ENCODE measurements at places on chromosomes 6 and 20.

GRCh38 chr6:138692978-138693909, 80.3 kb upstream of the CCDC28A start:
- peak; percentile 76 for DNase-seq

- DNase-seq: peak; percentile 81
These were observed 368.5 kb downstream of the ZFAND3 start for GRCh38 chr6:38187811-38188590.

GRCh38 chr20:51801122-51801822, 1.0 kb downstream of the SALL4 start:
- DNase-seq: peak; percentile 52

- no peak for DNase-seq
These were observed 603.1 kb downstream of the HACE1 start for GRCh38 chr6:104256646-104257045.

GRCh38 chr6:81978230-81978629, 225.7 kb upstream of the TENT5A start:
- no peak for DNase-seq

DNA sequence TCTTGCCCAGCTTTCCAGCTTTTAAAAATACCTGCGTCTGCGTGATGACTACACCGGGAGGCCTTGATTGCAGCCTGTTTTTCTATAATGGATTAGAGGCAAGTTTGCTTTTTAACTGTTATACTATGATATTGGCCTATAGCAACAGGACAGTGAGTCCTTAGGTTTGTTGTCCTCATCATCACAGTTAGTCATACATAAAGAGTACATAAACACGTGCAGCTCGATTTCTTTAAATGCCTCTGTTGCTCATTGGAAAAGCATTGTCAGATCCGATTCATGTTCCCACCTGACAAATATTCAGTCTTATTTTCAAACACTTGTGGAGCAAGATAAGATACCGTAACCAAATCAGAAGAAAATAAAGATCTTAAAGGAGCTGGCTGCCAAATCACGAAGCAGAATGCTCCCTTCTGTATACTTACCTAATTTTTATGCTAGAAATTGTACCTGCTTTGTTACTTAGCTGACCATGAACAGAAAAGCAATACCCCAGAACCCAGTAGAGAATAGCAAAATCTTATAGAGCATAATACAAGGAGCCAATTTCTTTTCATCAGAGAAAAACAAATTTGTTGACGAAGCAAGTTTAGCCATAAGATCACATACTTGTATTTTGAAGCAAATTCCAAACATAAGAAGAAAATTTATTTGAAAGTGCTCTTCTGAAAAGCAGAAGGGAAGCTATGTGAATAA, 100.4 kb downstream of the TMEM200A start:
- no peak for DNase-seq

- DNase-seq: peak; percentile 99
These were observed at the start of gene PAK5 for GRCh38 chr20:9838378-9839295. Gene PAK5 (minus strand): TSS chr20:9839076. CDS start chr20:9644328, 194,748 bp downstream.

GRCh38 chr6:25051083-25051482, 115.3 kb upstream of the RIPOR2 start:
- no peak for DNase-seq

- no peak for DNase-seq
These were observed 209.6 kb downstream of the TFAP2B start for GRCh38 chr6:51028276-51028675.

DNA sequence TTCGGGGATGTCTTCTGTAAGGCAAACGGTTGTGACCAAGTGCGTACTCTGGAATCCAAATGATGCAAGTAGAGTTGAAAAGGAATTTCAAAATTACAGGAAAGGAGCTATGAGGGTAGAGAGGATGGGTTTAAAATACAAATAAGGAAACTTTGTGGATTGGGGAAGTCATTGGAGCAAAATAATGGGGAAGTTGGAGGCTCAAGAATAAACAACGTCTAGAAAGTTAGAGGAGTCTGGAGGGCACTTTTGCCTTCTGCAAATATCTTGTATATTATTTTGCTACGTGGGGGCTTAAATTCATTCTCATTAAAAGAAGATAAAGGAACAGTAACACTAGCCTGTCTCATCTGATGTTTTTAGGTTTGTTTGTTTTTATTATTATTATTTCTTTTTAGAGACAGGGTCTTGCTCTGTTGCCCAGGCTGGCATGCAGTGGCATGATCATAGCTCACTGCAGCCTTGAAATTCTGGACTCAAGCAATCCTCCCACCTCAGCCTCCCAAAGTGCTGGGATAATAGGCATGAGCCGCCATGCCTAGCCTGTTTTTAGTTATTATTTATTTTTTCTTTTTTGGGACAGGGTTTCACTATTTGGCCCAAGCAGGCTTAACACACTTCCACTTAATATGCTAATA, 55.0 kb upstream of the TNFAIP3 start:
- DNase-seq: no peak

GRCh38 chr20:2259731-2260130, 36.1 kb upstream of the TGM3 start:
- no peak for DNase-seq

- no peak for DNase-seq
These were observed 41.2 kb upstream of the PHIP start for GRCh38 chr6:79119217-79119616.

DNA sequence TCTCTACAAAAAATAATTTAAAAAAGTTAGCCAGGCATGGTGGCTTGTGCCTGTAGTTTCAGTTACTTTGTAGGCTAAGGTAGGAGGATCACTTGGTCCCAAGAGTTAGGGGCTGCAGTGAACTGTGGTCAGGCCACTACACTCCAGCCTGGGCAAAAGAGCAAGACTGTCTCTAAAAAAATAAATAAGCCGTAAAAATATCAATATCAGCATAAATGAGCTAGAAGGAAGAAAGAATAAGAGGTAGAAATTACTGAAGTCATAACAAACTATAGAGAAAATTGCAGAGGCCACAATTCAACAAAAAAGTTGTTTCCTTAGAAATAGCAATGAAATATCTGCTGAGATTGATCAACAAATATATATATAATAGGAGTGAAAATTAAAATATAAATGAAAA, 827.3 kb upstream of the FLRT3 start:
- DNase-seq: no peak

DNA sequence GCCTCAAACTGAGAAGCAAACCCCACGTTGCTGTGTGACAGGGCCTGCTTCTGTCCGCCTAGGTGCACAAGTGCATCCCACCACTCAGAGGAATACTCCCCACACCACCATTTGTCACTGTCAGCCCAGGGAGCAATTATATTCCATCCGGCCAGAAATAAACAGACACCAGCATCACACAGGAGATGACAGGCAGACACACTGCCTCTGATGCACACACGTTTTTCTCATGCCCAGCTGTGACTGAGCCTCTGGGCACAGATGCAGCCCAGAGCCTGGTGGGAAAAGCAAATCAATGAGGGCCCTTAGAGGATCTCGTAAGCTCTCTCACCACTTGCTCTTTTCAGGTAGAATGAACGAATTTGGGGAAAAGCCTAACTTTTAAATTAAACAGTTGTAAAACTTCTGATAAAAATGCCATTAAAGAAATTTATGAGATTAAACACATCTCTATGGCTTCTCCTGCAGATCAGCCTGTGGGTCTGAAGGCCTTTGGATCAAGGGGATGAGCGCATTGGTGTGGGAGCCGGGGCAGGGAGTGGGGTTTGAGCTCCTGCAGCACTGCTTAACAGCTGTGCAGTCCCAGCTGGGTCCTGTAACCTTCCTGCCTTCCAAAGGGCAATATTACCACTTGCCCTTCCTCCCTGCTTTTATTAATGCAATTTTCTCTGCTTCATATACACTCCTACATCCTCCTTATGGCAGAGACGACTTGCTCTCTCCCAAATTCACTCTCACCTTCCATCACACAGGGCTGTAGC, 624.3 kb downstream of the PTPRT start:
- DNase-seq: no peak

DNA sequence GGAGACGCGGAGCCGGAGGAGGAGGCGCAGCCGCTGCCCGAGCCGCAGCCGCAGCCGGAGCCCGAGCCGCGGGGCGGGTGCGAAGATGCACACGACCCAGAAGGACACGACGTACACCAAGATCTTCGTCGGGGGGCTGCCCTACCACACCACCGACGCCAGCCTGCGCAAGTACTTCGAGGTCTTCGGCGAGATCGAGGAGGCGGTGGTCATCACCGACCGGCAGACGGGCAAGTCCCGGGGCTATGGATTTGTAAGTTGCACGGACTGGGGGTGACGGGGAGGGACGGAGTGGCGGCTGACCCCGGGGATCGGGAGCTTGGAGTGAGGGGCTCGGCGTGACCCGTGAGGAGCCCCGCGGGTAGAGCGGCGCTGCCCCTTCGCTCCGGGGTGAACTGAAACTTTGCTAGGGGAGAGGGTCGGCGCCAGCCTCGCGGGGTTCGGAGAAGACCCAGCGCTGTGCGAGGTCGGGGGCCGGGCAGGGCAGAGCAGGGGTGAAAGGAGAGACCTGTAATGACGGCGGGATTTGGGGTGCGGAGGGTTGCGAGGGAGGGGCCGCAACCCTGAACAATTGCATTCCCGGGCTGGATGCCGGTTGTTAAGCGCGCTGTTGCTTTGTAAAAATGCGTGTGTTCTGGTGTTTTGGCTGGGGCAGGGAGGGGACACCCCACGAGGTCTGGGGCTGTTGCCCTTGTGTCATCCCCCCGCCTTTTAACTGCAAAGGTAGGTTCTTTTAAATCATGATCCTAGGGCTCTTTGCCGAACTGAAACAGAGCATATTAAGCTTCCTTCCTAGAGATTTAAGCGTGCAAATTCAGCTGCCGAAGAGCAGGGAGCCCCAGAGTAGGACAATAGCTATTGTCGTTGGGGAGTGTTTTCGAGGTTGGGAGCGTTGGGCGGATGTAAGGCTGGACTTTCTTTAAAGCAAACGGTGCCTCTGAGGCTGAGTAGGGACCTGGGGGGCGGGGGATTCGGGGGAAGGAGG, 628 bp downstream of the RBM24 start:
- no peak for DNase-seq

DNA sequence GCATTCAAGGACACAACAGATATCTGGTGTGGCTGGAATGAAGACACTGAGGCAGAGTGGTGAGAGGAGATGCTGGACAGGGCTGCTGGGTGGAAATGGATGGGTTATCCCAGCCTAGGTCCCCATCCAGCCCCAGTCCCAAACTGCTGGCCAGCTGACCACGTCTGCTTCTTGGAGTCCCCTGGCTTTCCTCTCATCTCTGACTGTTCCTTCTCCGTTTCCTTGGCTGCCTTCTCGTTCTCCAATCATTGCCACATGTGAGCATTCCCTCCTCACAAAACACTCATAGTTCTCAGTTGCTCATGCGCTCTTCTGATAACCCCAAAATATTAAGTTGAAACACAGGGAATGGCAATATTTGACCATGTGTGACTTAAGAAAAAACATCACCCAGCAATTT, 31.5 kb downstream of the MAFB start:
- DNase-seq: no peak

DNA sequence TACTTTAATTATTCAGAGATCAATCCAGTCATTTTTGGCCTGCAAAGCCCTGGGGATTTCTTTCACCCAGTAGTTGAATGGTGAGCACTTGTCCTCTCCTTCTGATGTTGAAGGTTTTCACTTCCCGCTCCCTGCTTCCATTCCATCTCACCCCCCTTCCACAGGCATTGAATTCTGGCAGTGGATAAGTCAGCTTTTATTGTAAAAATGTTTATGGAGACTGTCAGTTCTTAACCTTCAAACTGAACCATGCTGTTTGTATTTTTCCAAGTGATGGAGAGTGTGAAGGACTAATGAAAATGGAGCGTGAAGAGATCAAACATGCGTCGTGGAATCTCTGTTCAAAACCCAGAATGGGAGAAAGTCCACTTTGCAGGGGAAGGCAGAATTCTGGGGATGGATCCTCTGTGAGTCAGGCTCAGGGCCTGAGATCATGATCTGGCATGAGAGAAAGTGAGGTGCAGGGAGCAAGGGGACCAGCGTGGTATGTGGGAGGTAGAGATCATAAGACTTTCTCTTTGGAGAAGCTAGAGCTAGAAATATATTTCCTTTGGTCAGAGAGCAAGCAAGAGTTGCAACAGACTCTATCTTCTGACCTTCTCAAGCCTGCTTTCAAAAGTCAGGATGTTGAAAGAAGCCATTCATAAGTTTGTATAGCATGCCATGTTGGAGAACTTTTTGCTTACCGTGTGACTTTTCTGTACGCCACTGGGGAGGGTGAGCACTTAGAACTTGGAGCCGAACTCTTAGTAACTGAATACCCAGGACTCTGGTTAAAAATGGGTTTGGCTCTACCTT, 30.2 kb downstream of the ISM1 start:
- no peak for DNase-seq

GRCh38 chr20:42996141-42996540, 193.6 kb downstream of the PTPRT start:
- DNase-seq: no peak

- no peak for DNase-seq
These were observed 31.7 kb downstream of the GSTA3 start for GRCh38 chr6:52877786-52878185.

DNA sequence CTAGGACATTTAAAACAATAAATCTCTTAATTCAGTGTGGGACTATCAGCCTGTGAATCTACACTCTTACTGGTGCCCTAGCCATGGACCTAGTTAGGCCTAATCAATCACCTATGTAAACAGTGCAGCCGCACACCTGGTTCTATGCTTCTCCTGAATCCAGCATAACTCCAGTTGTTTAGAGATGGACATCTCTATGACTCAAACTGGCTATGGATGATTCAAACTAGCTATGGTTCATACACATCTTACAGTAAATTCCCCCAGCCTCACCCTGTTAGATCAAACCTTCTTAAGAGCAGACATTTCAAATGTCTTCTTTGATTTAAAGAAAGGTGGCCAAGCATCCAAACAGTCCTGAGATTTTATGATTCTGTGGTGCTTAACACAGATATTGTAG, 34.7 kb downstream of the SLC35B3 start:
- DNase-seq: no peak

GRCh38 chr6:163974322-163974721, 559.8 kb downstream of the QKI start:
- no peak for DNase-seq

GRCh38 chr20:23235173-23236027, 115.2 kb upstream of the NXT1 start:
- DNase-seq: peak; percentile 3

DNA sequence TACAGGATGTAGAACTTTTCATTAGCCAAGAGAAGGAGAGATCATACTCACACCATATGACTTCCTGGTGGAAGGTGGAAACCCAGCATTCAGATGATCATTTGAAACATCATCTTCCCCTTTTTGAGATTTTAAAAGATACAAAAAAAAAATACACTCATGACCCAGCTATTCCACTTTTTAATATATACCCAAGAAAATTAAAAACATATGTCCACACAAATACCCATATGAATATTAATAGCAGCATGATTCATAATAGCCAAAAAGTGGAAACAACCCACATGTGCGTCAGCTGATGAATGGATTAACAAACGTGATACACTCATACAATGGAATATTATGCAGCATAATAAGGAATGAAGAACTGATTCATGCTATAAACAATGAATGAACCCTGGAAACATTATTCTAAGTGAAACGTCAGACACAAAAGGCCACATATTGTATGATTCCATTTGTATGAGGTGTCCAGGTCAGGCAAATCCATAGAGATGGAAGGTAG, 130.0 kb upstream of the SGK1 start:
- DNase-seq: no peak

- DNase-seq: no peak
These were observed 31.2 kb upstream of the POPDC3 start for GRCh38 chr6:105210932-105211531.
